ENCODE measurements at places on chromosomes 12 and 14.

DNA sequence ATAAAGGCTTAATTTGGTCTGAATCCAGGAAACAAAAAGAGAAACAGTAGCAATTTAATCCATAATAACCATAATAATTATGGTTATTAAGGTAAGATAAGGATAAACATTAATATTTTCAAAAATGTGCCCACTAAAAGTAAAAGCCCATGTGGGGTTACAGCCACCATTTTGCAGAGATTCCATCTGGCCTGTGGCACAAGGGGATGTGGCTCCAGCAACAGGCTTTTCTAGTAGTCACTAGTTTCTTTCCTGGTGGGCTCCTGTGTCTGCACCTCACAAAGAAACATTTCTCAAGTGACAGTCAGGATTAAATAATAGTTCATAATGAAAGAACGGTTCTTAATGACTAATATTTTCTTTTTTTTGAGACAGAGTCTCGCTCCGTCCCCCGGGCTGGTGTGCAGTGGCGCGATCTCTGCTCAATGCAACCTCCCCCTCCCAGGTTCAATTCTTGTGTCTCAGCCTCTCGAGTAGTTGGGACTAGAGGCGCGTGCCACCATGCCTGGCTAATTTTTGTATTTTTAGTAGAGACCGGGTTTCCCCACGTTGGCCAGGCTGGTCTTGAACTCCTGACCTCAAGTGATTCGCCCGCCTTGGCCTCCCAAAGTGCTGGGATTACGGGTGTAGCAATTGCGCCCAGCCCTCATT lies 32.2 kb downstream of the GPR19 start:
- no peak for DNase-seq

DNA sequence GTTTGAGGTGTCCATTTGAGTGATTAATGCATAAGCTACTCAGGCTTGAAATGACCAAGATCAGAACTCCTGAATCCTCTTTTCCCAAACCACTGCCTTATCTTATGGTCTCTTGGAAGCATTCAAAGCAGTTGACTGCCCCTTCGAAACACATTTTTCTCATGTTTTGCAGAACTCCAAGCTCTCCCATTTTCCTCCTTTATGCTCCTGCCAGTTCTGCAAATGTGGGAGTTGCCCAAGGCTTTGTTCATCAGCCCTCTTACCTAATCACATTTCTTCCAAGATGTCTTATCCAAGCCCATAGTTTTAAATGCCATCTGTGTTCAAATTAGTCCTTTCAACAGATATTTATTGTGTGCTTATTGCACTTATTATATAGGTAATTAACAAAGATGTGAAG lies 1.8 kb upstream of the DNAAF2 start:
- no peak for DNase-seq

- no peak for DNase-seq
Measured at GRCh38 chr12:6370576-6370935, 4.8 kb downstream of the SCNN1A start.

DNA sequence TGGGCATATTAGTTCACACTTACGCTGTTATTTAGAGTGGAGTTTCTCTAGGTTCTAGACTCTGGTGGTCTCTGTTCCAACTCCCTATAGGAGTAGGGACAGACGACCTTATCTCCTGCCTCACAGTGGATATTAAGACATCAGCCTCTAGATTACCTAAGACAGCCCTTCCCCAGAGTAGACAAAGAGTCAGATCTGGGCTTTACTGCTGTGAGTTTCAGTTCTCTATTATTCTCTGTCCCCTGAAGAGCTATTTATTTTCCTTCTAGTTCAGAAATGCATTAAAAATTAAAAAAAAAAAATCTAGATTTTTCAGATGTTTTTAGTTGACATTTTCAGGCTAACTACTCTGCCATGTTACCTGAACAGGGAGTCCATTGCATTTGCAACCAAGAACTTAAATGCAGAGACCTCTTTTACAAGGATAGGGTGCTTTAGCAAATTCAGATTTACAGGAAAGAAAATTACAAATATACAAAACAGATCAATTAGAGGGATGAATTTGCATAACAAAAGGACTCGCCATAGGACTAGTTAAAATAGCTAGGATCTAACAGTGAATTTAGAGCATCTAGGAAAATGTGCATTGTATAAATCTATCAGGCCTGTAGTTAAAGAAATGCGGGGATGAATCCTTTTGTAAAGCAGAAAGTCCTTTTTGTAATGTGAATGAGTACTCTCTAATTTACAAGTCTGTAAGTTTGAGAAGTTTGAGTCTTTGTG lies 381.4 kb downstream of the APAF1 start:
- no peak for DNase-seq

DNA sequence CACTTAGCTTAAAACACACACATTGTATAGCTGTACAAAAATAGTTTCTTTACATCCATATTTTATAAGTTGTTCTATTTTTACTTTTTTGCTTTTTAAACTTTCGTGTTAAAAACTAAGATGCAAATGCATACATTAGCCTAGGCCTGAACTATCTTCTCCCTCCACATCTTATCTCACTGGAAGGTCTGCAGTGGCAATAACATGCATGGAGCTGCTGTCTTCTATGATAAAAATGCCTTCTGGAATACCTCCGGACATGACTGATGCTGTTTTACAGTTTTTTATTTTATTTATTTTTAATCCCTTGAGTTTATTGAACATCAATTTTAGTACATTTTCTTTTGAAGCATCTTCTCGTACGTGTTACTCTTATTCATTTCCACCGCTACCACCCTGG lies 112.3 kb upstream of the TSPAN8 start:
- no peak for DNase-seq

- DNase-seq = no peak
Measured at GRCh38 chr14:100862793-100863192, 36.9 kb downstream of the MEG3 start.
